ENCODE measurements at places on chromosomes 2 and 18.
A peak's percentile ranks its signal among the peaks of the same experiment; 100 is the strongest.

DNA sequence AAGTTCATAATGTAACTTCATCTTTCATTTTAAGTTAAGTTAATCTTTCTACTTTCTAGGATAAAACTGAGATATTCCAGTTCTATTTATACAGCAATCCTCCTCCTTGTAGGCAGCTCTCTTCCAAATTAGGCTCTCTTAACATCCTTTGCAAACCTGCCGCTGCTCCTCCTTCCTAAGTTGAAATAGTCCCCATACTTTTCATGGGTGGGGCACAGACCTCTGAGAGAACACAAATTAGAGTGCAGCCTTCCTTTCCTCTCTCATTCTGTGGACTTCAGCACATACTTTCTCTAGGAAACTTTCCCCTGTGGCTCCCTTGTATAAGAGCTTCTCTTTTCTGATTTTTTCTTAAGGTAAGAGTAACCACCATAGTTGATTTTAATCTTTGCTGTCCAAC, 28.3 kb downstream of the TWSG1 start:
- DNase-seq = peak; percentile 34

DNA sequence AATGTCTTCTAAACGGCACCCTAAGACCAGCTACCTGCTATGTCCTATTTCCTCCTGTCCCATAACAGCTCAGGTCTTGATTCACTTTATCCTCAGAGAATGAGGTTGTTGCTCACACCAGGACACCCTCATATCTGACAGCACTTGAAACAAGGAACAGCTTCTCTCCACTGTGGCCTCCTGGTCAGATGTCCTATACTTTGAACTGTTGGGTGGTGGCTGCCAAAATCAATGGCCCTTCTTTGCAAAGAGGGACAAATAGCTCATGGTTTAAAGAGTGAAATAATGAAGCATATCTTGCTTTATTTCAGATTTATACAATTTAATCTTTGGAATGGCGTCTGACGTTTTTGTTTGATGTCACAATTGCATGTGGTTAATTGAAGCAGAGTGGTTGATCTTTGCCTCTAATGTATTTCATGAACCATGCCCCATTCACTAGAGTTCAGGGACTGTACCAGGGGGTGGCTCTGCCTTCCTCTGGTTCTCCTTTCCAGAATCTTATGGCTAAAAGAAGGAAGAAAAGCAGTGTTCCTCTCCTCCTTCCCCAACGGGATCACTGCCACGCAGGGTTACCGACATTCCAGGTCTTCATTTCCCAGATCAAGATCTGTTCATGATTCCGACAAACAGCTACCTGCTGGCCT, 24.1 kb upstream of the ZCCHC2 start:
- DNase-seq = no peak

GRCh38 chr2:3472966-3473365, 46.4 kb downstream of the ADI1 start:
- no peak for DNase-seq

DNA sequence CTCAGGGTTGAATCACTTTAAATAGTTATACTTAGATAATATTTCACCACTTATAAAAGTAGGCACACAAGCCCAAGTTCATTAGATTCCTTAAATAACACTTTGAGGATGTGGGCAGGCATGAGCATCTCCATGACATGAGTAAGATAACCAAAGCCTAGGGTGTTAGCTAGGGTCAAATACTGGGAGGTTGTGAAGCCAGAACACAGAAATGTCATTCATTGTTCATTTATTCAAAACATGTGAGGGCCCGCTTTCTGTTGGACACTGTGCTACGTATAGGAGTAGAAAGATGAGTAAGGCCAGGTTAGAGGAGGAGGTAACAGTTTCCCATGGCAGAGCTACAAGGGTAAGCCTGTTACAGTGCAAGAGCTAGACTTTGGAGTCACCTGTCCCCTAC, 93.5 kb upstream of the NEDD4L start:
- DNase-seq = no peak

- no peak for DNase-seq
Observed at GRCh38 chr18:10878703-10879102, 270.7 kb downstream of the PIEZO2 start.

- DNase-seq = no peak
Observed at GRCh38 chr2:160087854-160088745, 25.7 kb upstream of the PLA2R1 start.

DNA sequence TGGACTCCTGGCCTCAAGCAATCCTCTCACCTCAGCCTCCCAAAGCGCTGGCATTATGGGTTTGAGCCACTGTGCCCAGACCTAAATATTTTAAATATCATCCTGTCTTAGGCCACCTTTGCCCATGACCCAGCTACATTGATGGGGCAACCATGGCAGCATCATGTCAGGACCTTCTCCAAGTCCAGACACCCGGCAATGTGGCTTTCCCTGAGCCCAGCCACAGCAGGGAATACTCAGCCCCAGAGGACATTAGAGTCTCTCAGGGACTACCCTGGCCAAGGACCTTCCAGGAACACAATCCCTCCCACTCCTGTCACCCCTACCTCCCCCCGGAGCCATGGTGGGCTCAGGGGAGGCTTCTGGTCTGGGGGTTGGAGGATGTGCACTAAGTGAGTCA, 72.8 kb downstream of the SMAD7 start:
- DNase-seq = no peak

GRCh38 chr2:1350111-1350510, 63.2 kb upstream of the TPO start:
- no peak for DNase-seq

- DNase-seq = no peak
Observed at GRCh38 chr2:48075631-48076030, 169.3 kb upstream of the FBXO11 start.

Data from urothelium cell line (cell line).